ENCODE measurements at places on chromosomes 5 and 9.

- DNase-seq = no peak
Observed at GRCh38 chr9:69107771-69108170, 66.3 kb upstream of the TJP2 start.

- no peak for DNase-seq
Observed at GRCh38 chr5:119315516-119315949, 40.3 kb upstream of the TNFAIP8 start.

DNA sequence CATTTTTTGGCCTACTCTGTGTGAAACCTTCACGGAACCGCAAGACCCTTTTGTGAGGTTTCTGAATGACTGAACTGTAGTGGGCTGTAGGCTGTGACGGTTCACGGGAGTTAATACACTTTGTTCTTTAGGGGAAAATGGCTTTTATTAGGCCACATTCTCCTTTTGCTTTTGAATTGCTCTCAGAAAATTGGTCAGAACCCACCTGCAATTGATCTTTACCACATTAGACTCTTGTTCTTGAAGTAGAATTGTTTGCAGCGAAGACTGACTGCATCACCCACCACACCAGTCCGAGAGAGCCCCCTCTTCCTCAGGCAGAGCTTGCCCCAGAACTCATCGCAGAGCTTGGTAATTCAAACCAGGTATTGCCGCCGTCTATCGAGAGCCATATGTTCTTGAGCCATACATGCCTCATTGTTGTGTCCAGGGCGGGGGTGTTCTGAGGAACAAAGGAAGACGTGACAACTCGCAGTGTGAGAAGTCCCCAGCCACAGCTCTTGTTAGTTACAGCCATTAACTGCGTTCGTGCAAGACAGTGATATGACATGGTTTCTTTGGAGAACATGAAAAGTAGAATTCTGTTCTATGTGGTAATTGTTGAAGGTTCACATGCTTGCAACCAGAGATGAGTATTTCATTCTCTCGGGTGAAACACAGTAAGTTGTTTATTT lies 166.4 kb upstream of the OTULINL start:
- DNase-seq = no peak

GRCh38 chr5:170937072-170937471 lies 75.3 kb downstream of the RANBP17 start:
- no peak for DNase-seq

DNA sequence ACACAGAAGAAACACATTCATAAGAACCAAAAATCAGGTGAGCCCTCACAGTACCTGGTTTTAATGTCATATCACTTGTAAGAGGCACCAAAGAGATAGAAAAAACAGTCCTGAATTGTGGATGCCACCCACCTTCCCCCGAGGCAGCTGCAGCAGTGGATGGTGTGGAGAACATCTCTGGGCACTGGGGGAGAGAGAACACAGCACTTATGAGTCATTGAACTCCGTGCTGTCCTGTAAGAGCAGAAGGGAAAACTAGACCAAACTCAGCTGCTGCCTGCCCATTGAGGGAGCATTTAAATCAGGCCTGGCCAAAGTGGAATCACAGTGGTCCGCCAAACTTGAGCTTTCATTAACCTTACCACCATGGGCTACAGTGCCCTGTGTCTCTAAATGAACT lies 296.2 kb downstream of the SPATA31D1 start:
- no peak for DNase-seq

DNA sequence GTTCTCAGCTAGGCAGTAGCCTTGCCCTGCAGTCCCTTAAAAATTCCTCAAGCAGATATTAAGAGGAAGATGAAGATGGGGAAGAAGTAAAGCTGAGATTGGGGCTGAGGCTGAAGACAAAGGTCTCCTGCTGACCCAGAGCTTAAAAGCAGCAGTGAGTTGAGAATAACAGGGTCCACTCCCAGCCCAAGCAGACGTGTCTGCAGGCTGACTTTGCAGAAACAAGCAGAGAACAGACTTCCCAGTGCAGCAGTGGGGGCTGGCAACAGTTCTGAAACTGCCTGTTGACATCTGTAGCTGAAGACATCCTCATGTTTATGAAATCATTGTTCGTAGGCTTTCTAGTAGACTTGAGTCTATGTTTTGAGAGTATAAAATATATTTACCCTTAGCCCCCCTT lies 1.1 kb downstream of the CTXN3 start:
- no peak for DNase-seq

Measured in stimulated activated CD4-positive, alpha-beta T cell treated with anti-CD3 and anti-CD28 coated beads, TNF-alpha, amount 100 ng/mL, for 1 hour (primary cell).